ENCODE measurements at places on chromosomes 16 and 17.
A peak's percentile ranks its signal among the peaks of the same experiment; 100 is the strongest.

DNA sequence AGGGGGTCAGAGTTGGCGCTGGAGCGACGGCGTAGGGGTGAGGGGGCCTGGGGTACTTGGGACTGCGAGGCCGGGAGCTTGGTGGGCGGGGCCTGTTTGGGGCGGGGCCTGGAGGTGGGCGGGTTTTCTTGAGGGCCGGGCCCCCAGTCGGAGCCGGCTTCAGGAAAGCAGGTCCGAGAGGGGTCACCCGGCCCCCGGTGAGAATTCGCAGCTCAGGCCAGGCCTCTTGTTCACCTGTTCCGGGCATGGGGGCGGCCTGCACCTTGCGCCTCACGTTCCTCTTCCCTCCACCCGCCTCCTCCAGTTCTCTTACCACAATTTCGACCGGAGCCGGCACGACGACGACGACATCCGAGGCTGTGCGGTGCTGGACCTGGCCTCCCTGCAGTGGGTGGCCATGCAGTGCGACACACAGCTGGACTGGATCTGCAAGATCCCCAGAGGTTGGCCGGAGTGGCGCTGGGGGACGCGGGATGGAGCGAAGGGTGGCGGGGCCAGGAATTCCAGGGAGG lies 52.5 kb downstream of the MRC2 start:
- no peak for DNase-seq

DNA sequence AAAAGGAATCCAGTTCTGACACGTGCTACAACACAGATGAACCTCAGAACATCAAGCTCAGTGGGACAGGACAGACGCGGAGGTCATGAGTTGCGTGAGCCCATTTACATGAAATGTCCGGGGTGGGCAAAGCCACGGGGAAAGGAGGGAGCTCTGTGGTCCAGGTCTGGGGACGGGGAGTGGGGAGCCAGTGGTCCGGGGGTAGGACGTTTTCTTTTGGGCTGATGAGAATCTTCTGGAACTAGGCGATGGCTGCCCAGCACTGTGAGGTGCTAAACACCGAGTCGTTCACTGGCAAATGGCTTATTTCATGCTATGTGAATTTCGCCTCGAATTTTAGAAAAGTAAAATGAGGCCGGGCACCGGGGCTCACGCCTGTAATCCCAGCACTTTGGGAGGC lies 2.6 kb upstream of the LMF1 start:
- DNase-seq = no peak

DNA sequence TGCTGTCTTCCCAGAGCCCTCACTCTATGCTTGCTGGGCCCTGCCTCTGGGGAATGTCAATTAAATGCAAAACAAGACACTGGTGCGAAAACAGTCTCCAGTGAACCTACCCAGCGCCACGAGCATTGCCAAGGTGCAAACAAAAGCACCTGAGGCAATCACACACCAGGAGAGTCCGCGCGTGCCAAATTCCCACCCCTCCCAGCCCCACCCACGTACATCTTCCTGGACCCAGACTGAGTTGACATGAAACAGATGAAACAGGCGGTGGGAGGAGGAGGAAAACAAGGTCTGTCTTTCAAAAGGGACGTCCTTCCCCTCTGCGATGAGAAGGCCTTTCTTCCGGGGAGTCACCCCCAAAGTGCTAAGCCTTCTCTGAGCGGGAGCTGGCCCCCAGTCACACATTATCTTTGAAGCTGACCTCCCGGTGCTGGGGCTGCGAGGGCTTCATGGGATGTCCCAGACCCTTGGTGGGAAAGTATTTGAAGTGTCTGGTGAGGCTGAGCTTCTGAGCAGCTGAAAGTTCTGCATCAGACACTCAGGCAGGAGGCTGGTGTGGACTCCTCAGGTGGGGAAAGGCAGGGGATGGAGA lies 200.4 kb downstream of the AXIN2 start:
- no peak for DNase-seq

DNA sequence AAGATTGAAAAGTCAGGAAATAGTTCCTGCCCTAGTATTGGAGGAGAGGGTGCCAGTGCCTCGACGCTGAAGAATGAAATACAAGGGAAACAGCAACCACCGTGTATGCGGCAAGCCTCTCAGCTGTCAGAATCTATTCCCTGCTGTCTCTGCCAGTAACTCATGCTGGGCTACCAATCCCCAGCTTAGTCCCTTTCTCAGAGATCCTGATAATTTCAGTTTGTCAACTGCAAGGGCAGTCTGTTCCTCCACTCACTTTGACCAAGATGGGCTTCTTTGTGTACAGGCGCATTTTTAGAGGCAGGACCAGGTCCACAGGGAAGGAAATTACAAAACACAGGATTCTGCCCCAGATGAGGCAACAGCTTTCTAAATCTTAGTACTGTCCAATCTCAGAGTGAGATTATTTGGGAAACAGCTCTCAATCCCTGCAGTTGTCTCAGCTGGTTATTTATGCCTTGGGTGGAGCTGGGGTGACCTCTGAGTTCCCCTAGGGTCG lies 1.3 kb downstream of the NQO1 start:
- peak; percentile 18 for DNase-seq

DNA sequence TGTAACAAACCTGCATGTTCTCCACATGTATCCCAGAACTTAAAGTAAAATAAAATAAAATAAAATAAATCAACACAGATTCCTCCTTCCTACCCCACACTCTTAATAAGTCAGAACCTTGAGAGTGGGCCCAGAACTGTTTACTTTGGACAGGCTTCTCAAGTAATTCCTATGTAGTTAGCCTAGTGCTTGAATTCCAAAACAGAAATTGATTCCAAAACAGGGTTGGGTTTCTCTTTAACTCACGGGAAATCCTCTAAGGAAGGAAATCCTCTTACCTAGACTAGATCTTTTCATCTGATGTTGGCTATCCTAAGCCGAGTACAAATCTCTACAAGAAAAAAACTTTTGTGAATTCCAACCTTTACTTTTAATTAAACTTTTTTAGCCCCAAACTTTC lies 324.7 kb upstream of the C16orf82 start:
- no peak for DNase-seq

DNA sequence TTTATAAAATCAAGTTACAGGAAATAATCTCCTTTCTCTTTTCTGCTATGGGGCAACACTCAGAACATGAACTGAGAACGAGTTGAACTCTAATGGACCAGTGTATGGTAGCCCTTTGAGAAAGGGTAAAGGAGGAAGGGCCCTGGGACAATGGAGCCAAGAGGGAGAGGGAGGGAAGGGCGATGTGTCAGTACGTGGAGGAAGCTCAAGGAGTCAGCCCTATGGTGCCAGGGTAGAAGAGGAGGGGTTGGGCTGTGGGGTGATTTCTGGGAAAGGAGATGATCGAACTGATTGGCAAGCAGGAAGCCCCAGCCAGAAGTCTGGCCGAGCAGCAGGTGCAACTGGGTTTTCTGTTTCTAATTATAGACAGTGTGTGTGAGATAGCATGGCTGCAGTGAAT lies 4.3 kb upstream of the WIPI1 start:
- no peak for DNase-seq

DNA sequence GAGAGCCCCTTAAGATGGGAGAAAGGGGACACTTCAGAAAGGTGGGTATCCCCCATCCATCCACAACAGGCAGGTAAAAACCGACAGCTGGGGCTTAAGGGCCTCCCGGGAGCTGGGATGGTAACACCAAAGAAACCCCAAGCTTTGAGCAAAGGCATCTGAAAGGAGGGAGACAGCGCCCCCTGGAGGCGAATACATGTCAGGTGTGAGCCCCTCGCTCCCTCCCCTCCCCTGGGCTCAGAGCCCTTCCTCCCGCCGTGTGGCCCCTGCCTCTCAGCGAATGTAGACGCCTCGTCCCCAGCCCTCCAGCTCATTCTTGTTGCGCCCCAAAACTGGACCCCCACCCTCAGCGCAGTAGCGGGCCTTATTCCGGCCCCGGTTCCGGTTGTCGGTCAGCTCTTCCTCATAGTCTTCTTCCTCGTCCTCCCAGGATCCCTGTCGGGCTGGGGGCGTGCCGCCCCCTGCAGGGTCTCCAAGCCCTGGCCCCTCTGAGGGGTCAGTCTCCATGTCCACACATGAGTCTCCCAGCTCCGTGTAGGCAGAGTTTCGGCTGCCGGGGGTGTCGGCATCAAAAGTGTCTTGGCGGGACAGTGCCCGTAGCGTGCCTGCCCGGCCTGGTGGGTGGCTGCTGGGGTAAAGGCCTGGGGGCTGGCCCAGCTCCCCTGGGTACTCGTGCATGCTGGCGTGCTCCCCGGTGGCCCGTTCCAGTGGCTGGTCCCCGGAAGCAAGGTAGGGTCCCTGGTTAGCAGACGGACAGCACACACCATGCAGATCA lies 9.1 kb upstream of the ARL5C start:
- DNase-seq = peak; percentile 86

DNA sequence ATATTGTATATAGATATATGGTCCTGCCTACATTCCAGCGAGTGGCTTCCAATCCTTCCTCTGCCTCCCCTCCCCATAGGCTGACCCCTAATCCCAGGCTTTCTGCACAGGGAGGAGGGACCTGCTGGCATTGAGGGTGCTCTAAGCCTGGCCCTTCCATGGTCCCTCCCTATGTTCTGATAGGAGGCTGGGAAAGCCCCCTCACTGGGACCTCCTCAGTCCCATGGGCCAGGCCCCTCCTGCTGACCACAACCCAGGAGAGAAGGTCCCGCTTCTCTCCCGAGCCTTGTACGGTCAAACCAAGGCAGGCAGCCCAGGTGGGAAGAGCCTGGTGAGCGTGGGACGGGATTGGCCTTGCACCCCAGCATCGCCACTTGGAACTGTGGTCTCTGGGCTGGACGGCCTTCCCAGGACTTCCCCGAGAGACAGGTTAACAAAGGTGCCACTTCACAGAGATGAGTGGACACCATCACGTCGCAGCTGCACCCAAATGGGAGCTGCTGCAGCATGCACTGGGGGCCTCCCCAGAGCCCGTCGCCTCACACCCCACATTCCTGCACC lies 859 bp downstream of the ALDH3A1 start:
- DNase-seq = no peak

- DNase-seq = no peak
These were observed 120.6 kb downstream of the XYLT1 start for GRCh38 chr16:17350207-17350606.

- DNase-seq = peak; percentile 23
These were observed 87.0 kb upstream of the RPRML start for GRCh38 chr17:47066095-47066494.

DNA sequence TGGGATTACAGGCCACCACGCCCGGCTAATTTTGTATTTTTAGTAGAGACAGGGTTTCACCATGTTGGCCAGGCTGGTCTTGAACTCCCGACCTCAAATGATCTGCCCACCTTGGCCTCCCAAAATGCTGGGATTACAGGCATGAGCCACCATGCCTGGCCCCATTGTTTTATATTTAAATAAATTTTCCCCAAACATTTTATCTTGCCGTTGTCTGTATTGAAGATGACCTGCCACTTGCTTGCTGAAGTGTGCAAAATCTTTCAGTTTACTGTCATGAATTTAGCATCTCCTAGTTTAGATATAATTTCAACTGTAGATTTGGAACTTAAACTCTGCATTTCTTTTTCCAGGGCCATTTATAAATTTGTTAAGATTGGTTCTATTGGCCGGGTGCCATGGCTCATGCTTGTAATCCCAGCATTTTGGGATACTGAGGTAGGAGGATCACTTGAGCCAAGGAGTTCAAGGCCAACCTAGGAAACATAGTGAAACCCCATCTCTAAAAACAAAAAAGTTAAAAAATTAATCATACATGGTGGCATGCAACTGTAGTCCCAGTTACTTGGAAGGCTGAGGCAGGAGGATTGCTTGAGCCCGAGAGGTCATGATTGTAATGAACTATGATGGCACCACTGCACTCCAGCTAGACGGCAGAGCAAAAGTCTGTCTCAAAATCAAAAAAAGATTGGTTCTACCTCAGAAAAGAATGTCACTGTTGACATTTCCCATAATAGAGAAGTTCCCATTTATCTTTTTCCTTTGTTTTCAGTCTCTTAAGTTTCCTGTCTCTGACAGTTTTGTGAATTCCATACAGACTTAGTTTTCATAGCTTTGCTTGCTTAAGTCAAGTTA lies 84.4 kb downstream of the VMP1 start:
- no peak for DNase-seq

DNA sequence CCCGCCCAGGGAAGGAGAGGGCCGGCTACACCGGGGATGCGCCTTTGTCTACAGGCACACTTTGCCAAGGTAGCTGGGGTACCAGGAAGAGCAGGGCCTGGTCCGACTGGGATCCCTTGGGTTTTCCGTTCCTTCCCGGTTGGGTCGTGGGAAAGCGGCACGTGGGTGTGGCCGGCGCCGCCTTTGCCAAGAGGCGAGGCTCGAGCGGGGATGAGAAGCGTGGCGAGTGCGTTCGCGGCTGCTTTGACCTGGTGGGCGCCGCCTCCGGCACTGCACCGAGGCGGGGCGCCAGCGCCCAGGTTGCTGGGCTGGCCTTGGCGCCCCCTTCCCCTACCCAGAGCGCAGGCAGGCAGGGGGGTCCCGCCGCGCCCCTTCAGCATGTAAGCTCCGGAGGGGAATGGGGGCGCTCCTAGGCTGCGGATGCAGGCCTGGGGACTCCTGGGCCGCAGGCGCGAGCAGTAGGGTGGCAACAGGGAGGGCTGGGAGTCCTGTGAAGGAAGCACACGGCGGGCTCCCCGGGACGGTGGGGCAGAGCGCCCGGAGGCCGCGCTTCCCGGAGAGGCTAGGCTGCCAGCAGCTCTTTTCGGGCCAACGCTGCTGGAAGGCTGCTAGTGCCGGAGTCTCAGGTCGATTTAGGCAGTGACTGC lies 2.0 kb downstream of the HAS3 start:
- DNase-seq = peak; percentile 39

- DNase-seq = no peak
These were observed 683.7 kb upstream of the SALL1 start for GRCh38 chr16:51834794-51835193.

DNA sequence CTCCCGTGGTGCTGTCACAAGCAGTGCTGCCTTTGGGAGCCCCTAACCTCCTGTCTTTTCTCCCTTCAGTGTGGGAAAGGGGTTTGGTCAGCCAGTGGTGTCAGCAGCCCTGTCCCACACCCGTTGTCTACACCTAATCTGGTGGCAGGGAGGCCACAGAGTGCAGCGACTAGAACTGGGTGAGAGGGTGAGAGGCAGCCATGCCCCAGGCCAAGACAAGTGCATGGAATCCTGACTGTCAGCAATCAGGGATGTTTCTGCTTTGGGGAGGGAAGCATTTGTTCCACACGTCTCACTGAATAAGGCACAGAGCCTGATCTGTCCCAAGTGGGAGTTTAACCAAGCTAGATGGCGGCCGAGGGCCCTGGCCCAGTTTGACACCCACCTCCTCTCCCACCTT lies 1.4 kb upstream of the ZNF267 start:
- DNase-seq = no peak

GRCh38 chr16:8623634-8624033 lies 2.1 kb downstream of the METTL22 start:
- DNase-seq = no peak

GRCh38 chr17:27895123-27895895 lies 2.1 kb upstream of the LYRM9 start:
- no peak for DNase-seq

- DNase-seq = no peak
These were observed 148.3 kb downstream of the BANP start for GRCh38 chr16:88099563-88099890.

- DNase-seq = no peak
These were observed 1.1 kb upstream of the SLC16A5 start for GRCh38 chr17:75086496-75087181.

- DNase-seq = no peak
These were observed 5.9 kb downstream of the STRADA start for GRCh38 chr17:63735691-63736090.

- DNase-seq = no peak
These were observed 19.6 kb downstream of the SNN start for GRCh38 chr16:11687601-11688519.

Measured in ELF-1 (cell line).